ENCODE measurements at places on chromosomes 1 and 21.

DNA sequence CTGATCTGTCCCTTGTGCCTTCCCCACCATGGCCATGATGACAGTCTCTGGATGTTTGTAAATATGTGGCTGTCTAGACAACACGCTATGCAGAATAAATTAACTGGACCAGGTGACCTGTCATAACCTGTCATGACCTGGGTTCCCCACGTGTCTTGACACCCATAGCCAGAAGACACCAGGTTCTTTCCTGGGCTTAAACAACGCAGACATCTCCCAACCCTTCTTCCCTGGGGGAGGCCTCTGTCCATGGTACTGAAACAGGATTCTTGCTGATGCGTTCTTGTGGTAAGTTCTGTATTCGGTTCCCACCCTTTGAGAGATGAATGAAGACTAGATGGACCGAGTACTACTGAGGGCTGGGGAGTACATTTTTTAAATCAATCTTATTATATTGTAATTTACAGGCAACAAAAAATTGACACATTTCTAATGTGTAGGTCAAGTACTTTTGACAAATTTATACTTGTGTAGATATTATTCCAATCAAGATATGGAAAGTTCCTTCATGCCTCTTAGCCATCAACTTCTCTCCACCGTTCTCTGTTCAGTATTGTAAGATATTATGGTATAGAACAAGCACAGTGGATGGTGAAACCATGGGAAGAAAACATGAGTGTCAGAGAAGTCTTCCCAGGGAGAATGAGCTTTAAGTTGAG, 738.8 kb downstream of the PTPRU start:
- no peak for DNase-seq

DNA sequence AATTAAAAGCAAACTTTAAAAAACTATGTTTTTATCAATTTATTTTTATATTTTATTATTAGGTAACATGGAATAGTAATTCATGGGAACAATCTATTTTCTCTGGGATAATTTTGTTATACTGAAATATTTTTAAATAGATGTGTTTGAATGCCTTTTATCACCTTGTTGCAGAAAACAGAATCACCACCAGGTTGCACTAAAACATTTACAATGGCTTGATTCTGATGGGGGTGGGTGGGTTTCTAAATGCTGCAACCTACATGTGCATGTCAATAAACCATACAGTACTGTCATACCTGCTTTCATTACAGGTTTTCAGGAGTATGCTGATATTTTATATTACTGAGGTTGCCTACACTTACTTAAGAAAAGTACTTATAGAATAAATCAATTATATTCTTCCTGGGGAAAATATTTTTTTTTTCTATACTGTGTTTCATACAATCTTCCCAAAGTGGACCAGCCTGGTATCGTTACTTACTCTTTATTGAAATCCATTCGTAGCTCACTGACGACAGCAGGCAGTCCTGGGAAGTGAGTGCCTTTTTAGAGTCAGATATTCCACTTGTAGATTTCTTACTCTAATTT, 132.8 kb downstream of the PTPRC start:
- no peak for DNase-seq

DNA sequence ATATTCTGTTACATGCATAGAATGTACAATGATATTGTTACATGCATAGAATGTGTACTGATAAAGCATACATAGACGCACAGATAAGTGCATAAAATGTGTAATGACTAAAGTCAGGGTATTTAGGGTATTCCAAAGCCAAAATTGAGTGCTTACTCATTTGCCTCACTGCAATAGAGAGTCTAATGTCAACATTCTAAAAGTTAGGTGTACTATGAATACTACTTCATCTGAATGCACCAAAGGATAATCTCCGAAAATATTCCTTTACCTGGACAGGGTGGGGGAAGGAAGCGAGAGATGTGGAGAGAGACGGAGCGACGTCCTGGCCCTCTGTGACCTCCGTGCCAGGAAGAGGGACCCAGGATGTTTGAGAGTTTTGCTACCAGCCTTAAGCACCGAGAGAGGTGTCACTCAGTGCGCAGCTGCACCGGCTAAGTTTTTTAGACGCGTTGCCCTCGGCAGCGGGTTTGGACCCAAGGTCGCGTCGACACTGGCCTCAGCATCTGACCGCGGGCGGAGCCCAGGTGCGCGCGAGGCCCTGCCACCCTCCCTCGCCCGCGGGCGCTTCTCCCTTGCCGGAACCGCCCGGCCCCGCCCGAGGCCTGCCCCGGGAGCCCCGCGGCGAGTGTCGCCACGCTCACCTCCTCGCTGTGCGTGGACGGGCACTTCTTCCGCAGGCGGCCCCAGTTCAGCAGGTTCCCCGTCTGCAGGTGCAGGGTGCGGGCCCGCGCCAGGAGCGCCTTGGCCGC, 660 bp downstream of the GCLM start:
- peak; percentile 19 for DNase-seq

- no peak for DNase-seq
Measured at GRCh38 chr1:154756793-154757548, 113.1 kb downstream of the KCNN3 start.

DNA sequence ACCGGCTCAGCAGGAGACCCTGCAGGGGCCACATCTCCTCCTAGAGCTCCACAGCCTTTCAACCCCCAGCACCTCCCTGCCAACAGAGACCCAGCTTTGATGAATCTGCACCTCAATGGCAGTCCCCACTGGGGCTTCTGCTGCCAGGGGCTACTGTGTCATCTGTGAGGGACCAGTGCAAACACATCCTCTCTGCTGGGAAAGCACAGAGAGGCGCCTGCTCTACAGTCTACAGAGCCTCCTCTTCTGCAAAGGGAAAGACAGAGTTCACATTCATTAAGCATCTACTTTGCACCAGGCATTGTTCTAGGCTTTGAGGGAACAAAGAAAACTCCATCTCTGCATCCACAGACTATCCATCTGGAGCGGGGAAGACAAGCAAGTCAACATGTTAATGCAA, 125.8 kb downstream of the CAPN8 start:
- DNase-seq, result no peak

DNA sequence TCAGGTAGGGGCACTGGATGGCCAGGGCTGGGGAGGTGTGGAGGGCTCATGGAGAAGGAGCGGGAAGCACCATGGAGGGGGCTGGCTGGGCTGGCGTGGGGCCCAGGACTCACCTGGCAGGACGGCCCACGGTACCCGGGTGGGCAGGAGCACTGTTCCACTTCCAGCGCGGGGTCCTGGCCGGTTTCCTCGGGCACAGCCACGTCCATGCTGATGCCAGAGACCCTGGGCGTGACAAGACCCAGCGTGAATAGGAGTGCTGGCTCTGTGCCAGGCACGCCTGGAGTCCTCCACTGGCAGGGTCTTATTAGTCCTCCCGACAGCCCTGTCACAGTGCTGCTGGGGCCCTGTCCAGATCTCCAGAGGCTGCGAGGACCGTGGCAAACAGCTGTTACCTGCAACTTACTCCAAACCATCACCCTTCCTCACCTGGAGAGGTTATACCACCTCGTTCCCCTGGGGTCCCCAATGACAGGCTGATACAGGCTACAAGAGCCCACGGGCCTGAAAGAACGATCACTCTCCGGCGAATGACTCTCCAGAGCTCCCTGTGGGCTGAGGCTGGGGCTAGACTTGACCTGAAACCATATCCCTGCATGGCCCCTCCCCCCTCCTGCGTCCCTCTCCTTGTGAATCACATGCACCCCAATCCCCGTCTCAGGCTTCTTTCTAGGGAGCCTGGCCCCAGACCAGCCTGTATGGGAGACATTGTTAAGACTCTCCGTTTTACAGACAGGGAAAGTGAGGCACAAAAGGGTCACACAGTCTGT, 62.1 kb downstream of the HSPG2 start:
- DNase-seq, result no peak

DNA sequence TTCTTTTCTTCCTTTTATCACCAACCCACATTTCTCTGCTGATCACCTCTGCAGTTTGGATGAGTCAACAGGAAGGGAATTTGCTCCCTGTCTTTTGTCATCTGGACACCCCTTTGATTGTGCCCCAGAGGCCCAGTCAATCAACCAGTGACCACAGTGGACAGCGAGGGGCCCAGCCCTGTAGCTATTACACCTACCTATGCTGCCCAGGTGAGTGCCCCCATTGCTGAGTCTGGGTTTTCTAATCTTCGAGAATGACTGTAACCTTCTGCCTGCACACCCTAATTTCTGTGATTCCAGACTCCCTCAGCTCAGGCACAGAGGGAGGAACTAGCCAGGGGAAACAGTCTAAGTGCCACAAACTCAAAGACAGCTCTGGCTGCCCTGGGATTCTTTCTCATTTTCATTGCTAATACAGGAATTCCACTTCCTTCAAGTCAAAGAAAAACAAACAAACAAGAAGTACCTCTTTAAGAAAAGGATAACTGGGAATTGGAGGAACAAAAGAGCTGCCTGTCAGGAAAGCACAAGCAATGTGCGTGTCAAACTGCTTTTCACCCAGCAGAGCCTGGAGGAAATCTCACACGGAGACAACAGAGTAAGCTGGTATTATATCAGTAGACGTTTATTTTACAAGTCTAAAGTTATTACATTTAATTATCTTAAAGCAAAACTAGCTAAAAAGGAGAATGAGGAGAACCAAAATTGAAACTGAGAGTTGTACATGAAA, 311.1 kb downstream of the AJAP1 start:
- DNase-seq, result no peak

DNA sequence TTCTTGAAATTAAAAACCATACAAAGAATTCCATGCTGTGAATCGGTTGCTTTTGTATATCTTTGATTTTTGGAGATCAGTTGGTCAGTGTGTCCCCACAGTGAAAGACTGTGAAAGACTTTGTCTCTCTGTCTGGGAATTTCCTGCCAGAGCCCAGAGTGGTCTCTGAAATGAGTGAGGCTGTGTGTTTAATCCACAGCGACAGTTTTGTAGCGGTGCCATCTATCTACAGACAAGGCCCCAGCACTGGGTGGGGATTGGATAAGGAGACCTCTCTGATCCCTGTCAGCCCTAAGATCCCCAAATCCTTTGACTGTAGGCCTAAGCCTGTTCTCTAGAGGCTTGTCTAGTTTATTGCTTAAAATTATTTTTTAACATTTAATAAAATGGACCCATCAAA, 10.3 kb downstream of the GPR25 start:
- DNase-seq, result no peak

DNA sequence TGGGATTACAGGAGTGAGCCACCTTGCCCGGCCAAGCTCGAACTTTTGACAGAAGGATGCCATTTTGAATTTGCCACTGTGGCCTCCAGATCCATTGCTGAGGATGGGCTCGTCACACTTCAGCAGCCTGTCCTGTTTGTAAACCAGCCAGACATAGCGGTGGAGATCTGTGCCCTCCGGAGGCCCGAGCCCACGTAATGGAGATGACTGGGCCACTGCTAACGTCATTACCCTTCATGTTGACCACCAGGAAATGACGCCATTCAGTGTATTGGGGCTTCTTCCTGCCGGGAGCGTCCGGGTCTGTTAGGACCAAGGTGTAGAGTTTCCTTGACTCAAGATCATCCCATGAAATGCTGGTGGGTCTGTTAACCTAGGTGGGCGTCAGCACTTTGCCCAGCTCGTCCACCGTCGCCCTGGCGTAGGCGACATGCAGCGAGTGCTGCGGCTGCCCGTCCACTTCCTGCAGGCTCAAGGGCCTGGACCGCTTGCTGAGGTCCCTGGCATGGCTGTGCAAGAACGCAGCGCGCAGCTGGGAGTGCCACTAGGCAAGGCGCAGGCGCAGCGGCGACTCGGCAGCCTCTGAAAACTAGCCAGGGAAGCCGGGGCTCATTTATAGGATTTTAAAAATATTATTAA, 40.8 kb downstream of the PTPRC start:
- no peak for DNase-seq

Data from stimulated activated CD8-positive, alpha-beta memory T cell treated with anti-CD3 and anti-CD28 coated beads, Interleukin-4, amount 100 ng/mL, for 1 hour (primary cell).